ENCODE measurements at places on chromosomes 5 and 9.

DNA sequence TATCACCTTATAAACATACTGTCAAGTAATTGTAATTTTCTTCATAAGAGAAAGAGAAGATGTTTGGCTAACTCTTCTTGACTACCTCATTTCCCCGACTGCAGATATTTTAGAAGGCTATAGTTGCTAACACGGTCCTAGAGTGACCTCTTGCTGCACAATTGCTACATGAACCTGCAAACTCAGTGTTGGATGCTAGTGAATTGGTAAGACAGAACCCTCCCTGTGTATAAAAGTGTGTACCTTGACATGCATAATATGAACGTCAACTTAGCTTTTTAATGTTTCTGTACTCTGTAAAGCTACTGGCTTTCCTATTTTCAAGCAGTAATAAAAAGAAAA is 46.7 kb upstream of the CER1 start:
- peak; percentile 11 for DNase-seq

GRCh38 chr9:77839459-77840140 is 191.5 kb upstream of the GNA14 start:
- peak; percentile 29 for DNase-seq

- DNase-seq, result no peak
Measured at GRCh38 chr5:77250021-77250420, 39.5 kb downstream of the PDE8B start.

- DNase-seq, result no peak
Measured at GRCh38 chr9:15357050-15357653, 50.1 kb upstream of the TTC39B start.

All from HFFc6 (cell line).